ENCODE measurements at places on chromosomes 1 and 21.

DNA sequence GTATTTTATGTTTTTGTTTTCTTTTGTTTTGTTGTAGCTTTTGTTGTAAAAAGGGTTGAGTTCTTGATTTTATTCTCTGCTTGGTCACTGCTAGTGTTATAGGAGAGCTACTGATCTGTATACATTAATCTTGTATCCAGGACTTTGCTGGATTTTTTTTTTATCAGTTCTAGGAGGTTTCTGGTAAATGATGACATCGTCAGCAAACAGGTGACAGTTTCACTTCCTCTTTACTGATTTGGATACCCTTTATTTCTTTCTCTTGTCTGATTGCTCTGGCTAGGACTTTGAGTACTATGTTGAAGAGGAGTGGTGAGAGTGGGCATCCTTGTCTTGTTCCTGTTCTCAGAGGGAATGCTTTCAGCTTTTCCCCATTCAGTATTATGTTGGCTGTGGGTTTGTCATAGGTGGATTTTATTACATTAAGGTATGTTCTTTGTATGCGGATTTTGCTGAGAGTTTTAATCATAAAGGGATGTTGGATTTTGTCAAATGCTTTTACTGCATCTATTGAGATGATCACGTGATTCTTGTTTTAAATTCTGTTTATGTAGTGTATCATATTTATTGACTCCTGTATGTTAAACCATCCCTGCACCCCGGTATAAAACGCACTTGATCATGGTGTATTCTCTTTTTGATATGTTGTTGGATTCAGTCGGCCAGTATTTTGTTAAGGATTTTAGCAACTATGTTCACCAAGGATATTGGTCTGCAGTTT, 905.7 kb downstream of the LTN1 start:
- no peak for DNase-seq

DNA sequence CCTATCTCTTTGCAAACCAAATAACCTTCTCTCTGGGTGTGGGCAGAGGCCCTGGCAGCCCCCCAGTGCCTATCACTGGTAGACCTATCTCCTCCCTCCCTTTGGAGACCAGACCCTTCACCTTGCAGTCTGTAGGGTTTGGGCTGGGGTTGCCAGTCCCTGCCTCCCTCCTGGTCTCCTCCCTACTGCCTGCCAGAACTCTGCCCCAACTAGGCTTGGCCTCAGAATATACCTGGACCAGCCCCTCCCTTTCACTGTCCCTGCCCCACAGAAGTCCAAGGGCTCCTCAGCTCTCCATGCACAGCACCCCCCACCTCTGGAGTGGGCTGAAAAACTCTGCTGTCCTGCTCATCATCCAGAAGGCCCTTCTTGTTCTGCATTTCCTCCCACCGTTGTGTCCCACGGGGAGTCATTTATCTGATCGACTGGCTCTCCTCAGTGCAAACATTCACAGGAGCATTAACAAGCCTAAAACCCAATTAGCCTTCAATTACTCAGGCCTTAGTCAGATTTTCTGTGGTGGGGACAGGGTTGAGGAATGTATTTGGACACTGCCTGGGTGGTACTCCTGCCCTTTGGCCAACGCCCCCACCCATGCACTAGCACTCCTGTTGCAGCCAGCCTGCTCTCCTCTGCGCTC, 27.7 kb upstream of the DMBX1 start:
- no peak for DNase-seq

DNA sequence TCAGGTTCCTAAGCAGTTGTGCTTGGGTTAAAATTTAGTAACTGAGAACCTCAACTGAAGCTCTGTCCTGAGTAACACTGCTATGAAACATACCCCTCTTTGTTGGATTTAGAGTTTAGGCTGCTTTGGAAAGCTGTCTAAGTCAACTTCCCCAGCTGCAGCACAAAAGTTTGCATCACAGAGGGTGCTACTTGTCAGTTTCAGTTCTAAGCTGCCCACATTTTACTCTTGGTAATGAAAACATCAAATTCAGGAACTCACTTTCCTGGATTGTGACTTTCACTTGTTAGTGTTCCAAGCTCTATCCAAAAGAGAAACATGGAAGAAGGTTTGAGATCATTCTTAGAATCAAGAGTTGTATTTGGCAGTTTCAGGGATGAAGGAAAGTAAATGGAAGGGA, 191.7 kb upstream of the NFIA start:
- no peak for DNase-seq

- DNase-seq, result no peak
Observed at GRCh38 chr1:205082431-205082830, 1.8 kb downstream of the TMEM81 start.

DNA sequence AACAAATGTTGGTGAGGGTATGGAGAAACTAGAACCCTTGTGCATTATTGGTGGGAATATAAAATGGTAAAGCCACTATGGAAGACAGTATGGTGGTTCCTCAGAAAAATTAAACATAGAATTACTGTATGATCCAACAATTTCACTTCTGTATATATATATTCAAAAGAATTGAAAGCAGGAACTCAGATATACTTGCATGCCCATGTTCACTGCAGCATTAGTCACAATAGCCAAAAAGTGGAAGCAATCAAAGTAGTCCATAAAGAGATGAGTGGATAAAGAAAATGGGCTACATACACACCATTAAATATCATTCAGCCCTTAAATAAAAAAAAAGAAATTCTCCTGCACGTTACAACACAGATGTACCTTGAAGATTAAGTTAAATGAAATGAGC, 34.1 kb downstream of the ABL2 start:
- no peak for DNase-seq

DNA sequence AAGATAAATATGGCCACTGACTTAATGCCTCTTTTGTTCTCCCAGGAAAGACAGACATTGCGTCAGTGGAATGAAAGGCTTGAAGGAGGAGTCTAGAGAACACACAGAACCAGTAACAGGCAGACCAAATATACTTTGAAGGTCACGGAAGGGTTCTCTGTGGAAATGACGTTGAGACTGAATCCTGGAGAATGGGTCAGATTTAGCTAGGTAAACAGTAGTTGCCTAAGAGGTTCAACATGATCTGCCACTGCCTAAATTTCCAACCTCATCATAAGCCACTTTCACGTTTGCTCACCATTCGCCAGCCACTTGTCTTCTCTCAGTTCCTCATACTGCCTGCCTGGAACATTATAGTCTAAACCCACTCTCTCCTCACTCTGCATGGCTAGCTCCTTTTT, 20.5 kb downstream of the PLA2G4A start:
- DNase-seq, result no peak

DNA sequence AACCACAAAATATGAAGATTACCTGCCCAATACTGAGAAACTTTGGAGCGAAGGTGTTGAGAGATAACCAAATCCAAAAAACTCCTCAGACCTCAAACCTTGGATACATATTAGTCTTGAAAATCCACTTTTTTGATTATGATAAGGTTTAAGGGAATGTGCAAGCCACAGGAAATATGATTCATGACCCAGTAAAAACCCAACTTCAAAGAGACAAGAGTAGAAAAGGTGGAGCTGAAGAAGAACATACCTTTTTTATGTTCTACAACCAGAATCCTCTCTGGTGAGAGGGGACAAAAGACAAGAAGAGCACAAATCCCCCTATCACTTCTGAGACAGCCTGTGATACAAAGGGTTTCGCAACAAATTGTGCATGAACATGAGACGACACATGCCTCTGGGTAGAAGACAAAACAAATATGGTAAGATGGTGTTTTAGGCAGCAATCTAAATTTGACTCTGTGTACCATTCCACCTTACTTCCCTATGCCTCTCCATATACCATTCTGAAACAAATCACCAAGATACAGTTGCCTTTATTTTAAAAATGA, 37.3 kb downstream of the COL24A1 start:
- DNase-seq, result no peak

GRCh38 chr21:46253610-46254124, 25.1 kb upstream of the LSS start:
- DNase-seq, result peak; percentile 10

GRCh38 chr1:244460197-244460596, 876 bp upstream of the CATSPERE start:
- DNase-seq, result no peak

- no peak for DNase-seq
Observed at GRCh38 chr1:224235813-224236493, 52.9 kb downstream of the DEGS1 start.

GRCh38 chr1:200042119-200042551, 14.6 kb downstream of the NR5A2 start:
- DNase-seq, result no peak

DNA sequence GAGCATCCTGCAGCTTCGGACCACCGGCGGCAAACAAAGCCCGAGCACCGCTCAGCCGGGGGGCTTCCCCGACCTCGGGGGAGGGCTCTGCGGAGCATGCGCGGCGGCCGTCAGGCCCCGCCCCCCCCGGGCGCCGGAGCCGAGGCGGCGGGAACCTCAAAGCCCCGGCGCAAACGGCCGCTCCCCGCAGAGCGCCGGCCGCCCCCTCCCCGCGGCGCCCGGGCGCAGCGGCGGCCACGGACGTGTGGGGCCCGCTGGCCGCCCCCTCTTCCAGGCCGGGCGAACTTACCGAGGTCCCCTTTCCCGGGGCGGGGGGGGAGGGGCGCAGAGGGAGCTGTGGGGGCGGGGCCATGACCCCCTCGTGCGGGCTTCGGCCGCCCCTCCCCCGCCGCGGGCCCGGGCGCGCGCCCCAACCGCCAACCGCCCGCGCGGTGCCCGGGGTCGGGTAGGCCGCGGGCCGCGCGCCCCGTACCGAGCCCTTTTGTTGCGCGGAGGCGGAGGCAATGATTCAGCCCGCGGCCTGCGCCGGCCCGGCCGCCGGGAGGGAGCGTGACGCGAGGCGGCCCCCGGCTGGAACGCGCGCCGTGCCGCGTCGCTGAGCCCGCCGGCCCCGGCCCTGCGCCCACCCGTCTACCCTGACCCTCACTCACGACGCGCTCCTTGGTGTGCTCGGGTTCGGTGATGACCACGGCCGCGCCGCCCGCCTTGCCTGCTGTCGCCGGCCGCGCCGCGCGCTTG, 1.7 kb downstream of the RCC2 start:
- peak; percentile 46 for DNase-seq

DNA sequence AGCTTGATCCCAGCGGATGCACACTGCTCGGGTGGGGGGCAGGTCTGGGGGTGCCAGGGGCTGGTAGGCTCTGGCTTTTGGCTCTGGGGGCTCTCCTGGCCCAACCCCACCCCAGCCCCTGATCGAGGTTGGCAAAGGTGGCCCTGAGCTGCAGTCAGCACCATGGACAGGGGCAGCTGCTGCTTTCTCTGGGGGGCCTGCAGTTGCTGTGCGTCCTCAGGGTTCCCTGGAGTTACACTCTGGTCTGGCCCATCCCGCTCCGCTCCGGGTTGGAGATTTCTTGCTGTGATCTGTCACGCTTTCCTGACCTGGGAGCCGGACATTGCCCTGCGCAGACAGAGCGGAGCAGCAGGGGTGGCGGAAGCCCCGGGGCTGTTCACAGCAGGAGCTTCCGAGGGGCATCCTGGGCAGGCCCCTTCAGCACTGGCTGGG, 8.0 kb upstream of the PLCH2 start:
- DNase-seq, result no peak

GRCh38 chr1:202569393-202570322, 140.6 kb downstream of the SYT2 start:
- DNase-seq, result no peak

GRCh38 chr1:66309006-66309741, 224.8 kb upstream of the SGIP1 start:
- DNase-seq, result no peak

DNA sequence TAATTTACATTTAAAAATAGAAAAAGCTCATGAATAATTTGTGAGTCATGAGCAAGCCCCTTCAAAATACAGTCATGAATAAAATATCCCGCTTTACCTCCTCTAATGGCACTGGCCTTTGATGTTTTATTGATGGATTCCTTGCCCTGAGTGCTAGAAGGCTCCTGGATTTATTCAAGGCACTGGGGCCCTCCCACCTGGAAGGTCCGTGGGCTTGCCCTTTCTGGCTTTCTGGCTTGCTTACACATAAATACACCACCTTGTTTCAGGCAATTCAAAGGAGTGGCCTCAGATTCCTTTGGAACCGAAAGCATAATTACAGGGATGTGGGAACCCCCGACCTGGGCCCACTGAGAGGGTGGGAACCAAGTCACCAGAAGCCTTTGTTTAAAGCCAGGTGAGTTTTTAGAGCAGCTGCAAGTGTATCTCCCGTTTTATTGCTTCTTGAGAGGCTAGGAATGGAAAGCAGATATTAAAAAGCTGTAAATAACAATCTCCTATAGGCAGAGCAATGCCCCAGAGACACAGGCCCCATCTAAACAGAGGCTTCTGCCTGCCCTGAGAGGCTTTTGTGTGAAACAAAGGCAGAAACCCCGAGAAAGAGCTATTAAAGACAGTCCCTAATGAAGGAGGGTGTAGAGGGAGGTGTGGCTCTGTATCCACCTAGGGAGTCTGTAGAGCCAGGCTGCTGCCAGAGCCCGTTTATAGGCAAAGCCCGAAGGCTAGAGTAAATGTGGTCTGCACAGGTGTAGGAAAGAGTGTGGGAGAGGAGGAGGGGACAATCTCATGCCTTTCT, 126.4 kb downstream of the FAM78B start:
- no peak for DNase-seq

DNA sequence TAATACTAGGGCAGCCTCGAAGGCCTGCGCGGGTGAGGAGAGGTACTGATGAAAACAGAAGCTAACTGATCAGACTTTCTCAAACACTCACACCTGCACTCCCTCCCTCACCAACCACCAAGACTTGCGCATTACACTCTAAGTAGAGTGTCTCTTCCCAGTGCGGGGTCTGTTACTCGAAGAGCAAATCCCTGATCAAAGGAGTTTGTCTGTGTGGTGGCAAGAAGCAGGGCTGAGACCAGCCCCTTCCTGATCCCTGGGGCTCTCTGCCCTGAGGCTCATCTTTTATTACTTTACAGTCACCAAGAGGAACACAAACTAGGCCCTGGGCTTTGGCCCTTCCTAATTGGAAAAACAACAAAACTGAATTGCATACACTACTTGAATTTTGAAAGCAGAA, 19.5 kb upstream of the TSNAX start:
- DNase-seq, result no peak

DNA sequence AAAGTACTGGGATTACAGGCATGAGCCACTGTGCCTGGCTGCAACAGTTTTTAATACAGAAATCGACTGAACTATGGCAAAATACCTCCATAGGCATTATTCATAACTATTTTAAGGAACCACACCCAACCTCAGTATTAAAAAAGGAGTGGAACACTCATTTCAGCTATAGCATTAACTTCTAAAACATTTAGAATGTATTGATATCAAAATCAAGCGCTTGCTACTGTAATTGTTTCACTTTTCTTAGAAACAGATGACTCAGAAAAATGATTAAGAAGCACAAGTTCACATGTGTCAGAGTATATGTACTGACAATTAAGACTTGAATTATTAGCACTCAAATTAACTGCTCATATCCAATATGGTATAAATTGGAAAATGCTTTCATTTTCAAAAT, 15.1 kb downstream of the AIDA start:
- DNase-seq, result no peak

- DNase-seq, result no peak
Observed at GRCh38 chr1:69611316-69611715, 43.6 kb downstream of the LRRC7 start.

GRCh38 chr1:115447672-115448071, 109.6 kb upstream of the NGF start:
- DNase-seq, result no peak

- no peak for DNase-seq
Observed at GRCh38 chr1:208510192-208510952, 266.2 kb upstream of the PLXNA2 start.

Measured in activated CD8-positive, alpha-beta memory T cell treated with anti-CD3 and anti-CD28 coated beads for 48 hours (primary cell).